ENCODE measurements at places on chromosomes 7 and 10.

DNA sequence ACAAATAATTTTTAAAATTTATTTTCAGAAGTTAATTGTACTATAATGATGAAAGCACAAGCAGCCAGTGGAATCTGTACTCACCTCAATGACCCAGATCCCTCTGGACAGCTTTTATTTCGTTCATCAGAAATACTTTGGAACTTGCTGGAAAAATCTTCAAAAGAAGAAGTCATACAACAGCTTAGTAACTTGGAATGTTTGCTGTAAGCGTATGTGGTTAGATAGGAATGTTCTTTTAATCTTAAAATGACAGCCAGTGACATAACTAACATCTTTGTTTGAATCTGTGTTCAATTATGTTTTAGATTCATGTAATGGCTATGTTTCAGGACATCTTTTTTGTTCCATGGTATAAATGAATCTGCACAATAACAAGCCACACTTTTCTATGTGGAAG lies 26.8 kb downstream of the CFAP69 start:
- no peak for DNase-seq

GRCh38 chr7:73774923-73775322 lies 4.9 kb upstream of the CLDN3 start:
- DNase-seq = no peak

DNA sequence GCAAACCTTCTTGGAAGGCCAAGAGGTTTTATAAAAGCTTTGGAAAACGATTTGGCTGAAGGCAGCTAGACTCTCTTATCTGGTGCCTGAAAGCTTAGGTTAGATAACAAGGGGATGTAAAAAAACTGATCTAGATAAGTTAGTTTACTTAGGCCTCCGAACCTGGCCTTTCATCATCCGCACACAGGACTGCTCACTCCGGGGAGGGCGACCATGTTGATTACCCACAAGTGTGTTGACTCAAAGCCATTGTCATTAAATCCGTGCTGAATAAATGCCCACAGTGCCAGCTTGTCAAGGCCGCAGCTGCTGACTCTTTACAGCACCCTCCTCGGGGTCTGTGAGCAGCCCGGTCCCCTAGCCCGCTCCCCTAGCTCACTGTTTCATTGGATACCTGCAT lies 112.3 kb downstream of the ZFAND4 start:
- no peak for DNase-seq

- no peak for DNase-seq
Measured at GRCh38 chr10:17241611-17242333, 13.7 kb downstream of the VIM start.

GRCh38 chr7:116363637-116364432 lies 135.7 kb upstream of the CAV2 start:
- DNase-seq = no peak

- peak; percentile 12 for DNase-seq
Measured at GRCh38 chr7:111796671-111797070, 234.4 kb upstream of the IMMP2L start.

DNA sequence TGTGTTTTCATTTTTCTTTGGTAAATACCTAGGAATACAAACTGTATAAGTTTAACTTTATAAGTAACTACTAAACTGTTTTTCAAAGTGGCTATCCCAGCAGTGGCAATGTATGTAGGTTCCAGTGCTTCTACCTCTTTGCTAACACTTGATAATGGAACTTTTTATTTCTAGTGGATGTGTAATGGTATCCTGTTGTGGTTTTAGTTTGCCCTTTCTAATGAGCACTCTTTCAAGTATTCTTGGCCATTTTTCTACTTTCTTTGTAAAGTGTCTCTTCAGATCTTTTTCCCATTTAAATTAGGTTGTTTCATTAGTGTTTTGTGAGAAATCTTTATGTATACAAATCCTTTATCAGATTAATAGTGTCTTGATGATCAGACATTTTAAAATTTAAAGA lies 4.6 kb downstream of the KIF20B start:
- DNase-seq = no peak

DNA sequence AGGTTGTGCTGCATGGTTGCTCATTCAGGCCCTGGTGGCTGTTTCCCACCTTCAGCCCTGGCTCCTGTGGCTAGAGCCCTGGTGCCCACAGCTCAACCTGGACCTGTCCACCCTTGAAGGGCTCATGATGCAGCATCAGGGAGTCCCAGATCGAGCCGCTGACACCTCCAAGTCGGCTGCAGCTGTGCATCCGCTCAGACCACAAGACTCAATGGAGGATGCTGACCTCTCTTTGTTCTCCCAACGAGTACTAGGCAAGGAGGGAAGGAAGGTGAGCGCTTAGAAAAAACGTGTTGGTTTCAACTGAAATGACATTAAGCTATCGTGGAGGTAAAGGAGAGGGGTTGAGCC lies 9.5 kb upstream of the C10orf95 start:
- DNase-seq = no peak

DNA sequence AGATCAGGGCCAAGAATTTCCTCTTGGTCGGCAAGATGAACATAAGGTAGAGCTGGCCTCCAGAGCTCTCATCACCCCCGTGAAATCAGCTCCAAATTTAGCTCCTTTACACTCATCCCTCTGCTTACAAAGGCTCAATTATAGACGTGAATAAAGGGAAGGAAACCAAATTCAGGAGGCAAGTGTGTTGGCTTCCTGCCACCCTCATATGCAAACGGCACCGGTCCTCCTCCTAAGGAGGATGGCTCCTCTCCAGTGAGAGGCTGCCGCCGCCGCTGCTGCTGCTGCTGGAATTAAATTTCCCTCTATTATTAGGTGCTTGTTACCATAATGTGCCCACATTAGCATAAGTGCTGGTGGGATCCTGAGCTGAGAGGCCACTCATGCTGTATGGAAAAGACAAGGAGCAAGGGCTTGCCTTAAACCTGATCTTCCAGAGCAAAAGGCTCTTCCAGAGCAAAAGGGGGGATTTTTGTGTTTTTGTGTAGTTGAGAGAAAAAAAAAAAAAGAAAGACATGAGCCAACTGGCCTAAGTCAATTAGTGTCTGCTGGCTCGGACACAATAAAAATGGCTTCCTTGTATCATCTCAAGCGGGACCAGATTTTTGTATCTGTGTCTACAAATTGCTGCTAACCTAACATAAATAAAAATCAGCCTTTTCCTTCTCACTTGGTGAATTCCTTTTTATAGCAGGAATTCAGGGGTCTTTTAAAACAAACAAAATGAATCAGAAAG lies 68.4 kb downstream of the CDHR3 start:
- peak; percentile 46 for DNase-seq

GRCh38 chr10:122279725-122280141 lies 8.6 kb downstream of the BTBD16 start:
- DNase-seq = peak; percentile 12

- no peak for DNase-seq
Measured at GRCh38 chr10:66586897-66587679, 338.7 kb upstream of the LRRTM3 start.

DNA sequence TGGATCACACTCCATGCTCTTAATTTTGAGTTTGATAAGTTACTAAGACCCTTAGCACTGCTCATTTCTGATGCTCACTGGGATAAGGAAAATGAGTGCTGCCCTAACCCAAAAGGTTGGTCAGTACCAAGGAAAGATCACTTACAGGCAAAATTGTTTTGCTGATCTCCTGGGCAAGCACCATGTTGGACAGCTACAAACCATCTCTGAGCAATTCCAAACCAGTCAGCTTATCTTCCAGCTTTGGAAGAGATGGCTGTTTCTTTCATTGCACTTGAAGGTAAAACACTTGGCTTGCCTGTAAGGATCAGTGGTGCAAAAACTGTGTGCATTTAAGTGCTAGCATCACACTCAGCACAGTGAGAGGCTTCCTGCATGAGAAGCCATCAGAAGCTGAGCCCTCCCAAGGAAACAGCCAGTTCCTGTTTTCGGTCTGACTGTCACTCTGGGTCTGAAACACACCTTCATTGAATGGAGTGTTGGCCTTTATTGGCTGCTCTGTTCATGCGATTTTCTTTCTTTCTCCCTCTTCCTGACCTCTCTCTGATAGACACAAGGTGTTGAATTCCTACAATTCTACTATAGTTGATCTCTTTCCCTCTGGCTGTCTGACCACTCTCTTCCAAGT lies 126.4 kb upstream of the GHITM start:
- DNase-seq = no peak

Data from suppressor macrophage (primary cell).